GM06990 (cell line): ENCODE measurements at places on chromosomes 5 and 9.

GRCh38 chr9:129014608-129015007 is 13.5 kb downstream of the SH3GLB2 start:
- no peak for DNase-seq

GRCh38 chr5:170434966-170435605 is 45.9 kb upstream of the KCNMB1 start:
- DNase-seq, result peak; percentile 21

GRCh38 chr9:135704483-135704882 is 2.5 kb downstream of the KCNT1 start:
- no peak for DNase-seq

GRCh38 chr5:72541501-72542225 is 34.5 kb upstream of the ZNF366 start:
- no peak for DNase-seq

- no peak for DNase-seq
These were observed 187.4 kb upstream of the GHR start for GRCh38 chr5:42235837-42236236.

DNA sequence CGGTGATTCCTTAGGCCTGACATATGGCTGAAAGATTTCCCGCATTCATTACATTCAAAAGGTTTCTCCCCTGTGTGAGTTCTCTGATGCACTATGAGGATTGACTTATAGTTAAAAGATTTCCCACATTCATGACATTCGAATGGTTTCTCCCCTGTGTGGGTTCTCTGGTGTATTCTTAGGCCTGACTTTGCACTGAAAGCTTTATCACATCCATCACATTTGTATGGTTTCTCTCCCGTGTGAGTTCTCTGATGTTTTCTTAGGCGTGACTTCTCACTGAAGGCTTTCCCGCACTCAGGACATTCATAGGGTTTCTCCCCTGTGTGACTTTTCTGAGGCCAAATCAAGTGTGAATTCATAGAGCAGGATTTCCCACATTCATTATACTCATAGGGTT is 35.8 kb downstream of the ZNF782 start:
- no peak for DNase-seq

DNA sequence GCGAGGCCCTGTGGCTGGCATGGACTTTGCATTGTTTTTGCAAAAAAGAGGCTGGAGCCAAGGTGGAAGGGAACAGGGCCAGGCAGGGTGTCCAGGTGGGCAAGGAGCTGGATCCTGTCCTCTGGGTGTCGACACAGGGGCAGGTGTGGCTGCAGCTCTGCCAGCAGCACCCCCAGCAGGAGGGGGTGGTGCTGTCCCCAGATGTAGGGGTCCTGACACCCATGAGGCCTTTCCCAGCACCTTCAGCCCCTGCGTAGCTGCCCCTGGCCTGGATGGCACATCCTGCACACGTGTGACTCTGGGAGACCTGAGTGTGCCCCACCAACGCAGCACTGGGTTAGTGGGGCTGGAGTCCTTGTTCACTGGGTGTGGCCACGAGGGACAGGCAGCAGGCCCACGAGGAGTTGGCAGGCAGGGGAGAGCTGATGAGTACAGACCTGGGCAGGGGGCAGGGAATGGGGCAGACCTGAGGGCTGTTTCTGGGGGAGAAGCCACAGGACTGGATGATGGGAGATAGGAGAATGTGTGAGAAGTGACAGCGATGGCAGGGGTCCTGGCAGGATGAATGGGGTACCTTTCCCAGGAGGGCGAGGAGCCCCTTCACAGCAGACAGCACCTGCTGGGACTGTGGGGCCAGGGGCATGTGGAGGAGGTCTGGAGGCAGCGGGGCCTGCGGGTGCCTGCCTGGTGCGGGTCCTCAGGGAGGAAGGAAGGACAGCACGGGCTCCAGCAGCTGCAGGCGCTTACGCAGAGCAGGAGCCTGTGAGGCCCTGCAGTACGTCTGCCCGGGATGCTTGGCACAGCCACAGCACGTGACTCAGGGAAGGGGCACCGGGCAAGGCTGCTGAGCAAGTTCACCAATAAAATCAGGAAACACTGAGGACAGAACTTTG is 3.6 kb upstream of the RASGEF1C start:
- DNase-seq, result no peak

DNA sequence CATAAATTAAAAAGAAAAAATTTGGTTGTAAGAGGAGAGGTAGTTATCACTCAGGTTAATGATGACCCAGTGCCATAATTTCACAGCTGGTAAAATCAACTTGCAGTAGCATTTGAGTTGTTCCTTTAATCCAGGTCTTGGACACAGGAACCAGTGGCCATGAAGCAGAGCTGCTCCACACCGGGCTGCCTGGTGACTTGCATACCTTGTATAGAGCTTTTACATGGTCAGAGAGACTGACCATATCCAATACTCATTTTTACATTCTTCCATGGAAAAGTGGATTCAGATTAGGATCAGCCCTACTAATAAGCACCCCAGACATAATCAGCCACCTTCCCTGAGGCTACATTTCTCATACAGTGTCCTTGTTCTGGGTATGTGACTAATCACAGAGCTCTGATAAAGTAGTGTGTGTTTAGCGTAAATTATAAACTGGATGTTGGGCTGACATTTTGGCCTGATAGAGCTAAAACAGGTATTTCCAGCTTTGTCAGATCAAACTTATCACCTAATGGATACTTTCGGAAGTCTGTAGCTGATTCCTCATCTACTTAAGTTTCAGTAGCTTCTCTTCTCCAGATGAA is 77.0 kb upstream of the ZSWIM6 start:
- no peak for DNase-seq

DNA sequence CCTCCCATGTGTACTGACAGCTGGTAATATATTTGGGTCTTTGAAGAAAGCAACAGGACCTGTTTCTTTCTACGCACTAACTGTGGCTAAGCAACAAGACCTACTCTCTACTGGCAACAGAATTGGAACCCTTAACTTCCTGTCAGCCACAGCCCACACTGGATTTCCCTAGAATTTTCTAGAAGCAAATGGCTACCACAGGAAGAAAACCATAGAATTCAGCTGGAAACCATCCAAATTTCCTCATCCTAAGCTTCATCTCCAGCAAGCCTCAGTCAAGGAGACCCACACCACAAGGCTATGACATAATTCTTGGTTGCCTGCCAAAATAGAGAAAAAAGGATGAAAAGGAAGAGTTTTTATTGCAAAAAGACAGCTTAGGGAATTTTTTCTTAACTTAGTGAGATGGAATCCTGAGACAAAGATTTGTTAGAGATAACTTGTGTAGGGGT is 171.8 kb upstream of the TNC start:
- DNase-seq, result no peak

GRCh38 chr9:133558191-133559126 is 24.0 kb downstream of the ADAMTSL2 start:
- peak; percentile 70 for DNase-seq

GRCh38 chr5:141914199-141914743 is 9.4 kb upstream of the DELE1 start:
- DNase-seq, result peak; percentile 56

- DNase-seq, result no peak
These were observed 4.1 kb downstream of the PTCD2 start for GRCh38 chr5:72324189-72324825.

DNA sequence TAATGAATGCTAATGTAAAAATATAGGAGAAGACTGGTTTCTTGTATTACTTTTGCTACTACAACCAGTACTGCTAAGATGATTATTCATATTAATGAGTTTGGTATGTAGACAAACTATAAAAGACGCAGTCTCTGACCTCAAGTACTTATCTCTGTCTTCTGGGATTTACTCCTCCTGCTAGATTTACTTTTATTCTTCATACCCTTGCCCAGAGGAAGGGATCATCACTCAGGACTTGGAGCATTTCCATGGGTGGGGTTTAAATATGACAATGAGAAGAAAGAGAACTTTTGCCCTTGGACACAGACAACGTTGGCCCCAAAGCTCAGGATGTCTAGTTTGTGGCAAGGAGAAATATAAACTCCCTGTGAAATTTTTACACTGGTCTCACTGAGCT is 126.1 kb downstream of the BNC2 start:
- no peak for DNase-seq

DNA sequence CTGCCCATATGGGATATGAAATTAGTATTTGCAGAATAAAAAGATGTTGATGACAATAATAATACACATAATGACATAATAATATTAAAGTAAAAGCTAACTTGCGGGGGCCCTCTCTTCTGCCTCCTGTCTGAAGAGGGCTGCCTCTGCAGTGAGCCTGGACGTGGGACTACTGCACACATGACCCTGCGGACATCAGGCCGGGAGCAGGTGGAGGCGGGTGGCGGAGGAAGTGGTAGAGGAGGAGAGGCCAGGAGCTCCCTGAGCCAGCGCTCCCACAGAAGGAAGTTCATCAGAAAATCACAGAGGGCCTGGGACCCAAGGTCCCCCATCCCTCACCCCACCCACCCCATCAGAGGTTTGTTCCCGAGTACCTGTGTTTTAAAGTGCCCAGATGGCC is 60.5 kb downstream of the ROPN1L start:
- DNase-seq, result no peak

- no peak for DNase-seq
These were observed 86.5 kb downstream of the ANKRD55 start for GRCh38 chr5:56146674-56147073.

GRCh38 chr9:133449760-133450159 is 10.0 kb upstream of the CACFD1 start:
- DNase-seq, result no peak

DNA sequence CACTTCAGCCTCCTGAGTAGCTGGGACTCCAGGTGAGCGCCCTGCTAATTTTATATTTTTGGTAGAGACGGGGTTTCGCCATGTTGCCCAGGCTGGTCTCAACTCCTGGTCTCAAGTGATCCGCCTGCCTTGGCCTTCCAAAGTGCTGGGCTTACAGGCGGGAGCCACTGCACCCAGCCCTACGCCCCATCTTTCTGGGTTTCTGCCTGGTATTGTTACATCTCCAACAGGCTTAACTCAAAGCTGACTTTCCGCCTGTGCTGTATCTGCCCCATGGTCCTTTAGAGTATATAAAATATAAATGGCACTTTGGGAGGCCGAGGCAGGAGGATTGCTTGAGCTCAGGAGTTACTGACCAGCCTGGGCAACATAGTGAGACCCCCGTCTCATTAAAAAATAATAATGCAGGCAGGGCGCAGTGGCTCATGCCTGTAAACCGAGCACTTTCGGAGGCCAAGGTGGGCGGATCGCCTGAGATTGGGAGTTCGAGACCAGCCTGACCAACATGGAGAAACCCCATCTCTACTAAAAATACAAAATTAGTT is 36.5 kb upstream of the GLDC start:
- peak; percentile 71 for DNase-seq

DNA sequence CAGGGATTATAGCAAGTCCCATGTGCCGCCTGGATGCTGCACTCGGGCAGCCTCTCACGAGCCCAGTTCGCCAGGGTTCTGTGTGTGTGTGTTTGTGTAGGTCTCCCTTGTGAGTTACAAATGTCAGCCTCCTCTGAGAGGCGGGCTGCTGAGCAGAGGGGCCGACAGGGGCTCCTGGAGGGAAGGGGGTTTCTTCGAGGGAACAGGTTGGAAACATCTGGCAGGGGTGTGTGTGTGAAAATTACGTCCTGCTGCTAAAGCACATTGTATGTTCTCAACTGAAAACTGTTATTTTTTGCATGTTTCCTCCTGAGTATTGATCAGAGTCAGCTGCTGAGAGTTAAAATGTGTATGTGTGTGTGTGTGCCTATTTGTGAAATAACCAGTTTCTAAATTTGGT is 9.7 kb downstream of the GALNT10 start:
- no peak for DNase-seq

GRCh38 chr5:143582176-143582575 is 178.7 kb upstream of the NR3C1 start:
- no peak for DNase-seq

DNA sequence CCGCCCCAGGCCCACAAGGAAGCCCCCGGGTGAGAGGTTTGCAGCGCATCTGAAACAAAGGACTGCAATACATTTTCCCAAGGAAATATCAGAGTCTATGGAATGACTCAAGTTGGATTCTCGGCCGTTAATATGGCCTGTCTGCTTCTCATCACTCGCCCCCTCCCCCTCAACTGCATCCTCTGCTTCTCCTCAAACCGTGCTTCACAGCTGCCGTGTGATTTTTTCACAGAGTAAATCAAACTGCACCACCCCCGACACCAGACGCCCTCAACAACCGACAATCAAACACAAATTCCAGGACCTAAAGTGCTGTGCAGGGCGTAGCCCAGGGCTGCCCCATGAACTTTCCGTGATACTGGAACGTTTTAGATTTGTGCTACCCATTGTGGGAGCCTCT is 176.9 kb downstream of the ROR2 start:
- no peak for DNase-seq

GRCh38 chr5:137142764-137143605 is 356.1 kb downstream of the SPOCK1 start:
- peak; percentile 6 for DNase-seq
